ENCODE measurements at places on chromosomes 5 and 9.

- no peak for DNase-seq
These were observed 29.8 kb downstream of the PRUNE2 start for GRCh38 chr9:76876098-76876497.

DNA sequence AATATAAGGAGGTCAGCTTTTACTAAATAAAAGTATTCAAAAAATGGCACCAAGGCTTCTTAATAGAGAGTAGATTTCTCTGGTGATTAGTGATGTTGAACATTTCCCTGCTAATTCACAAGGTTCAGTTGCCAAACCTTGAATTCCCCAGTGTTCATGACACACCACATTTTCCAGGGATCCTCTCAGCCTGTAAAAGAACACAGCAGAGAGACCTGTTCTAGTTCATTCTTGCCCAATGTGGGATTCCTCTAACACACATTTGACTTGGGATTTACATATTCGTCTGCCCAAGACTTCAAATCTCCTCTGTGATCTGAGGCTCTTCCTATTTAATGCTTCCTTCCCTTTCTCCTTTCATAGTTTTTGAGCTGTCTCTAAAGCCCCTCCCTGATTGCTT is 273.2 kb upstream of the CDH9 start:
- DNase-seq, result no peak

GRCh38 chr5:170445936-170446335 is 56.8 kb upstream of the KCNMB1 start:
- DNase-seq, result no peak

DNA sequence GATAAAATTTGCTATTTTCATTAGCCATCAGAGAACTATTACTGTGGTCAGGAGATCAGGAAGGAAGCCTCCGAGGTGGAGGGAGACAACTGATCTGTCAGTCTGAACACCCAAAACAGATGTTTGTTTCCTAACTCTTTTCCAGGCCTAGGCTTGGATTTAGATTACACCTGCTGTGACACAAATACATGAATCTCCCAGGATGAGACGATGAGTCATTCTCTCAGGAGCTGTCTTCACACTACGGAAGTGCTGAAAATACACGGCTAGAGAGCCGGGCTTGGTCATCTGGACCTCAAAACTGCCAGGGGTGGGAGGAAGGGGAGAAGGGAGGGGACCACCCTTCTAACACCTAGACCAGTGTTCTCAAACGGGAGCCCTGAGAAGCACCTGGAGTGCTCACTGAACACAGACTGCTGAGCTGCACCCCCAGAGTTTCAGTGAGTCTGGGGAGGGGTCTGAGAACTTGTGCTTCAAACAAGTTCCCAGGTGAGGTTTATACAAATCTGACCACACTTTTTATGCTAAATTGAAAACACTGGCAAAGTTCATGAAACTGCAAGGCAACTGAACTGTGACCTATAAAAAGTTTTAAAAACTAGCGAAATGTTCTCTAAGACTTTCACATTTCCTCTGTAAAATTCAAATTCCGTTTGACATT is 80.3 kb upstream of the EQTN start:
- peak; percentile 38 for DNase-seq

DNA sequence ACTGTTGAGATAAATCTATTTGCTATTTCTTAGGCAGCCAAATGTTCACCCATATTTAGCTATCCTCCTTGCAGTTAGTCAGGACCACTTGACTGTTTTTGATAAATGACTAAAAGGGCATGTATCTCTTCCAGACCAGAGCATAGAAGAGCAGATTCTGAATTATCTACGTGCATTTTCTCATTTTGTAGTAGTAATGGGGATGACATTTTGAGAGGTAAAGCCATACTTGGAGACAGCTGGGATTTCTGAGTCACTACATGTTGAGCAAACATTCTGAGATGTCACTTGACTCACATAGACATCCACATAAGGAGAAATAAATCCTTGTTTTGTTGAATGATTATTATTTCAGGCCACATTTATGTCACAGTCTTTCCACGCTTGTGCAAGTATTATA is 297.6 kb downstream of the CDH10 start:
- peak; percentile 35 for DNase-seq

DNA sequence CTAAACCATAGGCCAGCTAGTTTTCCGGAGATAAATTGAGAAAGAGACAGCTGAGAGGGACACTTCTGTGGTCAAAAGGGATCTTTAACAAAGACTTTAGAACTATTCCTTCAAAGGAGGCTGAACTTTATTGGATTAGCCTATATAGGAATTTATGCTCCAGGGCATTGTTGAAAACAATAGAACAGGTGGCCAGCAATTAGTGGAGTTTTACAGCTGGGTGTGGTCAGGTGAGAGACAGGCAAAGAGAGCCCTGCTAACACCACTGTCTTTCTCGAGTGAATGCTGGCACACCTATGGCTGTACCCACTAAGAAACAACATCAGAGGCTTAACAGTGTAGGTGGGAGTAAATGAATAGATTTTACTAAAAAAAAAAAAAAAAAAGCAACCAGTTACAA is 16.7 kb upstream of the TLR4 start:
- no peak for DNase-seq

- peak; percentile 94 for DNase-seq
These were observed 71.2 kb downstream of the ARRDC3 start for GRCh38 chr5:91311697-91312501.

DNA sequence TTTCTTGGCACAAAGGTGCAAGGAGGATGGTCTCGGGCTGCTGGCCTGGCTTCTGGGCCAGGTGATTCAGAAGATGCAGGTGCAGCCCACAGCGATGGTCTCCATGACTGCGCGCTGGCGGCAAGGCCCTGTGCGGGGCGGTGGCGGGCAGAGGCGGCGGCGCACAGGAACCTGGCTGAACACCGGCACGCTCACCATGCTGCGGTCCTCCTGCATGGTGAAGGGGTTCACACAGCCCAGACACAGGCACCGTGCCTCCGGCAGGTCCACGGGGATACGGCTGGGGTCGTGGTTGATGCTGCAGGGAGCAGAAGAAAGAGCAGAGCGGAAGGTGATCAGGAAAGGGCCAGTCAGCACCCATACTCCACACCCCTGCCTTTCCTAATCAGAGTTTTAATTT is 4.8 kb downstream of the IL17B start:
- DNase-seq, result no peak

- no peak for DNase-seq
These were observed 274.0 kb downstream of the NSG2 start for GRCh38 chr5:174319551-174319950.
